ENCODE measurements at places on chromosomes 16 and 17.

GRCh38 chr16:28538733-28539596 is at the start of gene NUPR1:
Gene NUPR1 (minus strand): TSS chr16:28538974. CDS start chr16:28538907, 67 bp downstream.
- DNase-seq: no peak

- DNase-seq: no peak
These were observed 31.6 kb downstream of the SERPINF1 start for GRCh38 chr17:1793447-1793806.

GRCh38 chr16:79169239-79169638 is 431.3 kb downstream of the MAF start:
- DNase-seq: no peak

DNA sequence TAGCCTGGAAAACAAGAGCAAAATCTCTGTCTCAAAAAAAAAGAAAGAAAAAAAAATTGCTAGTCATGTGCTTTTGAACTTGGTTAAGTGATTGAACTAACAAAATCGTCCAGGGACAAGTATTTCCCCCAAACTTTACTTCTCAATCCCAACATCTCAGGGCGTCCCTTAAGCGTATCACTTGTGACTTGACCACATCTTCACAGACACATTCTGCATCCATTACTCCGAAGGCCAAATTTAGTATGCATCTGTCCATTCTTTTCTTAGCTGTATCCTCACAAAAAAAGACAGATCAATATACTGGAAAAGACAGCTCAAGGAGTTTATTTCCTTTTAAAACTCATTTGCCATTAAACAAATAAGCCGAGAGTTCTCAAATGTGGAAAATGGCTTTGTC is 5.9 kb upstream of the JPT1 start:
- no peak for DNase-seq

GRCh38 chr17:2871720-2872119 is 75.5 kb downstream of the RAP1GAP2 start:
- DNase-seq: no peak

GRCh38 chr16:78284957-78285434 is 185.5 kb downstream of the WWOX start:
- no peak for DNase-seq

GRCh38 chr17:38562215-38562569 is 43.6 kb downstream of the SRCIN1 start:
- no peak for DNase-seq

GRCh38 chr16:11493531-11493929 is 93.2 kb downstream of the LITAF start:
- no peak for DNase-seq
